Retinal pigment epithelial cell (primary cell): ENCODE measurements at places on chromosomes 7 and 10.

- DNase-seq = no peak
These were observed 266.1 kb downstream of the PARD3 start for GRCh38 chr10:34549001-34549400.

DNA sequence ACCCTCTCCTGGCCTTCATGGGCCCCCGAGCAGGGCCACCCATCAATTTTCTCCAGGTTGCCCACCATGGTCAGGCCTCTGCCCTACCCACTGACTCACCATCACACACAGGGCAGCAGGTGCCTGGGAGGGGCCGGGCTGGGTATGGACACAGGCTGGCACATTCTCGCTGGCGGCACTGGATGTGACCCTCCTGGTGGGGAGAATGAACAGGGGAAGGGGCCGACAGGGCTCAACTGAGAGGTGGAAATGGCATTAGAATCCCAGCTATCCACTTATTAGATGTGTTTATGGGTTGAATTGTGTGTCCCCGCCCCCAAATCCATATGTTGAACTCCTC, 16.4 kb downstream of the KCP start:
- no peak for DNase-seq

DNA sequence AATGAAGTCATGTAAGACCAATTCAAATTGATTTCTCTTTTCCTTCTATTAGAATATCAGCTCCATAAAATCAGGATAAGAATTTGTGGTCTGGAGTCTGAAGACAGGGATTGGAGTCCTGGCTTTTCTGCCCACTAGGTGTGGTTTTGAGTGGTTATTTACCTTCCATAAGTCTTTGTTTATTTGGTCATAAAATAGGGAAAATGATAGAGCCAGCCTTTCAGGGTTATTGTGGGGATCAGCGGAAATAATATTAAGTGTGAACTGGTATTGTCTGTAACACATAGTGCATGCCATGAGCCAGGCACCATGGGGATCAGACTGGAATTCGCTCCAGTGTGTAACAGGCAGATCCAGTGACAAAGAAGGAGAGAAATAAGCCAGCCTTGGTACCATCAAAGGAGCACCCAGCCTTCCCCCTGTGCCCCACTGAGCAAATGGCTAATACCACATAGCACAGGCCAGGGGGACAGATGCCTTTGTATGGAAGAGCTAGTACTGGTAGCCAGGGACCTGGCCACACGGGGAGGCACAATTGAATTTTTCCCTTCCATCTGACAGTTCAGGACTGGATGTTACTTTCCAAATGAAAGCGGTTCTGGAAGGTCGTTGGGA, 509.7 kb upstream of the PODXL start:
- DNase-seq = no peak

- no peak for DNase-seq
These were observed 410.8 kb downstream of the SFMBT2 start for GRCh38 chr10:7000061-7000460.

- peak; percentile 84 for DNase-seq
These were observed at the start of gene ZEB1 for GRCh38 chr10:31318854-31319601. TSS of gene ZEB1 (plus strand) at chr10:31319216. CDS start at chr10:31319235, 19 bp downstream.

DNA sequence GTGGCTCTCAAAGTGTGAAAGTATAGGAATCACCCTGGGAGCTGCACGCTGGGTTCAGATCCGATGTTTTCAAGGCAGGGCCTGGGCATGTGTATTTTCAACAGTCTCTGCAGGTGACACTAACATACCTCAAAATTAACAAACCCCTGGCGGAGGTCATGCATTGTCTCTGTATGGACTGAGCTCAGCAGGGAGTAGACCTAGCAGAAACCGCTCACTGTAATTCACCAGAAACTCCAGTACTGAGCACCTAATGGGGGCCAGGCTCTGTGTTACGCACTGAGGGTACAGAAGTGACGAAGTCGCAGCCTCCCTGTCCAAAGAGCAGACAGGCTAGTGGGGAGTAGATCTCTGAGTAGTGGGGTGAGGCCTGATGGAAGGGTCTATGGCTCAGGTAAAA, 5.6 kb downstream of the STRA8 start:
- no peak for DNase-seq

DNA sequence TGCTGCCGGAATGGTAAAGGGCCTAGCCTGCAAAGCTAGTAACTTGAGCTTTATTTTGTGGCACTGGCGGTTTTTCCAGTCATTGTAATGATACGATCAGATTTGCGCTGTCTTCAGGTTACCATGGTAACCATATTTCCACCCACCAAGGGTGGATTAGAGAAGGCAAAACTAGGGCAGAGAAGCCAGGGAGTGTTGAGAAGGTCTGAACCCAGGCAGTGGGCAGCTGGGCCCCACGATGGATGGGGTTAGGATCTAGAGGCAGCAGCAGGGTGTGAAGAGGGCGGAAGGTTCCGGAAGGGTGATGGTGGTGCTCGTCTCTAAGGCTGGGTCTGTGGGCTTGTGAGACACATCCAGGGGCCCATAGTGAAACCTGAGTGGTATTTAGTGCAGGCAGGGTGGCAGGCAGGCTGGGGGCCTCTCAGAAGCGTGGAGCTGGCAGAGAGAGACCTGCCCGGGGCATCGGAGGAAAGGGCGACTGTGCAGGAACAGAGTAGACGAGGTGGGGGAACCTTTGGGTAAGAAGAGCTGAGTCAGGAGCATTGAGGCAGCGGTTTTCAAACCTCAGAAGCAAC, 87.9 kb upstream of the GTF2I start:
- DNase-seq = peak; percentile 52

- no peak for DNase-seq
These were observed 37.9 kb downstream of the SLC25A28 start for GRCh38 chr10:99582255-99582770.

DNA sequence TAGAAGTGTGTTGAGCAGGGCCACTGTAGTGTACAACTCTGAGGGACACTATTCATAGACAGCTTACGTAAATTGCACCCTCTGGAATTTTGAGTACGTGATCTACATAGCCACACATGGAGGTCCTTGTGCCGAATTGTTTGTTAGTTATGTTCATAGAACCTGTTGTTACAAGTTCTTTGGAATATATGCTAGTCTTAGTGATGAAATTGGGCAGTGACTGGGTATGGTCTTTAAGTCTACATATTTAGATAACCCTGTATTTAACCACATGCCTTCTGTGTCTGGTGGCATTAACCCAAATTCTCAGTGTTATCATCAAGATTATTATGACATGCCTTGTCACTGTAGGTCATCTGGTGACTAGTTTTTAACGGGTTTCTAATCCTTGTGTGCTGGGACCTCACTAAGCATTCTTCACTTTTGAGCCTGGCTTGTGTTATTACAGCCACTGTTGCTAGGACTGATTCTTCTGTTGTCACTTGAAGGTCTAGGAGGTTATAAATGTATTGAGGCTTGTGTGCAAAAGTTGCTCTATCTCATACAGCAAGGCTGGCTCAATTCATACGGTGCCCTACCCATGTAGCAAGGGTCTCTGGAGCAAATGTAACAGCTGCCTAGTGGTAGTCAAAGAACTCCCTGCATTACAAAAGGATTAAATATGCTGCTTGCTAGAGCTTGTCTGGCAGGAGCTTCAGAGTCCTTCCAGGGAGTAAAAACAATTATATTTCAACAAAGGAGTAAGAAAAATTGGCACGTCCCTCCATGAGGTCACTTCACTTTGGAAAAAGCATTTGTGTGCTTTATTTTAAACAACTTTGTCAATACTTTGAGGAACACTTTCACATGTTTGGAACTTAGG, 65.4 kb downstream of the CDK14 start:
- DNase-seq = no peak

- DNase-seq = no peak
These were observed 314.5 kb downstream of the CACNA2D1 start for GRCh38 chr7:82129091-82129490.

DNA sequence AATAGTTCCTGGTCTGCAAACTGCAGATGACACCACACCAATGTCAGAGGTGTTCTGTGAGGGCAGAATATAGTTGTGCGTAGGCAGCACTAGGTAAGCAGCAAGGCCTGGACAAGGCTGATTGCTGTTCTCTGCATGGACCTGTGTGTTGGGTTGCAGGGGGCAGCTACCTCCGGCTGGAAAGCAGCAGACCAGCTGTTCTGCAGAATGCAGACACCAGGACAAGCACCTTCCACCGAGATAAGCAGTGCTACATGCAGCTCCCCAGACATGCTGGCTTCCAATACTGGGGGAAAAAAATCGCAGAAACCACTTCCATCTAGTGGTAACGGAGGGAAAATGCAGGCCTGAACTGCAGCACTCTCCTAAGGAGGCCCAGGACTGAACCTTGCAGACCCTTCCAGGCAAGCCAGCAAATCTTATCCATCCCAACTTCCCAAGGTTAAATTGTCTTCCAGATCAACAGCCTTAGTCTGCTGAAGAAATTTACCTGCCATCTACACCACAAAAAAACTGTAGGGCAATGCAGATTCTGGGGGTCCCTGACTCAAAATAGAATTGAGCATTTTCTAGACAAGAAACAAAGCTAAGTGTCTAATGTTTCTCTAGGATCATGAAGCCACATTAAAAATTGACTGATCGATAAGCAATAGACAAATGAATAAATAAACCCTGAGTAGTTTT, 50.5 kb upstream of the COBL start:
- DNase-seq = peak; percentile 18

DNA sequence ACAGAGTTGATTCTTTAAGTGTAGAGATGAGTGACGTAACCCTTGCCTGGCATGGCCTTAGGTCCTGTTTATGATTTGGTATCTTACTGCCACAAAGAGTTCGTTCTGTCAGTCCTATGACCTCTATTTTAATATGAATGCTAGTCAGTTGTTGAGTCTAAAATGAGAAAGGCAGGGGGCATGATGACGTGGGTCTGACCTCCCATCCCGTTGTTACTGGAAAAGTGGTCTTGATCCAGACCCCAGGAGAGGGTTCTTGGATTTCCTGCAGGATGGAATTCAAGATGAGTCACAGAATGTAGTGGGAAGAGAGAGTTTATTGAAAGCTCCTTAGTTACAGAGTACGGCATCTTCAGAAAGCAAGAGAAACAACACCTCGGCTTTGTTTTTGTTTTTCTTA, 317.0 kb upstream of the COBL start:
- DNase-seq = no peak
